ENCODE measurements at places on chromosomes 3 and 15.

GRCh38 chr3:61559136-61559731 lies 2.1 kb upstream of the PTPRG start:
- no peak for DNase-seq

DNA sequence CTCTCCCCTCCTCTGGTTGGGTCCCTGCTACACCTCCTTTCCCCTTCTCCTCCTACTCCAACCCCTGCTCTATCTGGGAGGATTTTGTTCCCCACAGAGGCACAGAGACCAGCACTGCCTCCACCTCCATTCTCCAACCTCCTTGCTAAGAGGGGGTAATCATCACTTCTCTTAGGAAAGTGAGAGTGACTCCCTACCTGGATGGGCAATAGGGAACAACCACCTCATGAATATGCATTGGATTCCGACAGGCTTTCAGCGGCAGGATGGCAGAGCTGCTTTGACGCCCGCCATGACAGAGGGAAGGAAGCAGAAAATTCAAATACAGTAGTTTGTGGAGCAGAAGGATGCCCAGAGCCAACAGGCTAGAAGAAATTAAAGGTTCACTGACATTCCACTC lies 614.8 kb upstream of the MDFIC2 start:
- no peak for DNase-seq

DNA sequence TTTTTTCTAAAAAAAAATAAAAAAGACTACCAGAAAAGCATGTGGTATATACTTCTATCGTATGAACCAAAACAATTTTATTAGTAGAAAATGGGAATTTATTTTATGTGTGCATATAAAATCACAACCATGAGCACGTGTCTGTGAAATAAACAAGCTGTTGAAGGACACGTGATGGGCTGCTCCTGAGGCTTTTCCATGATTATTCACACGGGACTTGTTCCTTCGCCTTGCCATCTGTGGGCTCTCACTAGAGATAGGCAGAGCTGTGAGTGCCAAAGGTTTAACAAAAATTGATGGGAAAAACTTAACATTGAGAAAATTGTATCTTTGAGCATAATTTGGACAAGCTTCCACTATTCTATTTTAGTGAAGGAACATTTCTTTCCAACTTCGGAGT lies 12.4 kb upstream of the ETV5 start:
- DNase-seq, result no peak

DNA sequence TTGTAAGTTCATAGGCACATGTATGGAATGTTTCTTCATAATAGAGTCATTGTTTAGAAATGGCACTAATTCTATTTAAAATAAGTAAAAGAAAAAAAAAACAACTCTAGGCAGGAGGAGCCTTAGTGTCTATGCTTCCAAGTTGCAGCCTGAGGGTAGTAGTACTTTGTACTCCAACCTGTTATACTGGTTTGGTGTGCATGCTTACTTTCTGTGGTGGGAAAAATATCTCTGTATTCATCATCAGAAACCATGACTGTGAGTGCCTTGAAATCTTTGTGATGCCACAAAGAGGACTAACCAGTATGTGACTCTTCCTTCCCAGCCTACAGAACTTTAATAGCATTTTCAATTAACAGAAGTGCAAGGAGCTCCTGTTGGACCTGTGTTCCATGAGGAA lies 4.4 kb downstream of the NAALADL2 start:
- DNase-seq, result no peak

- no peak for DNase-seq
These were observed 6.5 kb downstream of the RAMAC start for GRCh38 chr15:82992436-82992998.

GRCh38 chr3:10025205-10026083 lies 793 bp upstream of the FANCD2 start:
- no peak for DNase-seq

DNA sequence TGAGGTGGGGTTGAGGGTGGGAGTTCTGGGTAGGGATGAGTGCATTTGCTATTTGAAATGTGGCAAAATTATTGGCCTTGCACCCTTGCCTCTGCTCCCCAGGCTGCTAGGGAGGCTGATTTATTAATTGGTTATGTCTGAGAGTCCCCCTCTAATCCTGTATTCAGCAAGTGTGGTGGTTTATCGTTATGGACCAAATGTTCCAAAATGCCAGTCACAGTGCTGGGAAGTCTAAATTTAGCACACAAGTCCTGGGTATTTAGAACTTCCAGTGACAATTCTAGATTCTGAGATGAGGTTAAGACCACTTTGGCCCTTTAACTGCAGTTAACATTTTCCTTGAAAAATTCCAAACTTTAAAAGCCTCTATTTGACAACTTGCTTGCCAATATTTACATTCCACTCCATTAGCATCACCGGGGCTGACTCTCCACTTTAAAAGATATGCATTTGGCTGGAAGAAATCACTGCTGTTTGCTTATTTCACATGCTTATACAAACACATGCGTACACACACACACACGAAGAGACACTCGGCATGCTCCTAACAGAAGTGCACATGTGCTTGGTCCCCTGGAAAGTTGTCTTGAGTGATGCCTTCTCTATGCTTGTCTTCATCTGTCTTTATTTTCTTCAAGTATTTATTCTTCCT lies 247.7 kb downstream of the IL20RB start:
- no peak for DNase-seq

DNA sequence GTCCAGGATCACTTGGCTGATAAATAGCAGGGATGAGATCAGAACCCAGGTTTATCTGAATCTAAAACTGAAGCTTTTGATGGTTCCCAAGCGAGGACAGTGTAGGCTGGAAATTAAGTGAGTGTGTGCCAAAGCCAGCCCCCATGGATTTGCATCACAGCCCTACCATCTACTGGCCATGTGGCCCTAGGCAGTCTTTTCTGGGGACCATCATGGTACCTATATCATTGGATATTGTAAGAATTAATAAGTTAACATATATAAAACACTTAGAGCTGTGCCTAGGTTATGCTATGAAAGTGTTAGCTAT lies 32.8 kb upstream of the SSR3 start:
- DNase-seq, result no peak

DNA sequence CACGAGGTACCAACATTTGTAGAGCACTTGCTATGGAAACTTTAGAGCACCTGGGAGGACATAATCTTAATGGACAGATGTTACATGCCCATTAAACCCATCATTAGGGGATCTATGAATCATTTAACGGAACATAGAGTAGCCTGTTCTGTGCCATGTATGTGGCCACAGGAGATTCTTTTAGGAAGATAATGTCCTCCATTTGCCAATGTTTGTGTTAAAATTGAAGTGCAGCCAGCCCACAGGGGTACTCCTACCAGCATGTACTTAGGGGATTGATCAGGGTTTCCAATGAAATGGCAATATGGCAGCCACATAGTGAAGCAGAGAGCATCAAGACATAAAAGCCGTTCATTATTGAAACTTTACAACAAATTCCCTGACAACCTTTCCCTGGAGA lies 70.7 kb downstream of the TNIK start:
- DNase-seq, result no peak

- no peak for DNase-seq
These were observed 400.0 kb downstream of the LSAMP start for GRCh38 chr3:116045314-116045713.

DNA sequence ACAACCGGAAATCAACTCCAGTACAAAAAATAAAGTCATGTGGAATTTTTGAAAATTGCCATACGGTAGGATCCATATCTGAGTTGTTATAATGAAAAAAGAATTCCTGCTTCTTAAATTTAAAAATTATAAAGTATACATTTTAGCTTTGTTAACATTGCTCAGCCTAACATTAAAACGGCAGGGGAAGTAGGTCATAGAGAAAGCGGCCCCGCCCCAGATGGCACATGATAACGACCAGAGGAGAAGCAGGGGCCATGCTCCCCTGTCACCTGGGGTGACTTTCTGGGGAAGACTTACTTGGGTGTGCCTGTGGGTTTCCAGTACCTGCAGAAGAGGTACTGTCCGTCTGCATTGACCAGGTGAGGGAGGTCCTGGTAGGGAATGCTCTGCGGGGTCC lies 921 bp downstream of the MGLL start:
- DNase-seq, result no peak

All from central memory CD4-positive, alpha-beta T cell (primary cell).